ENCODE measurements at places on chromosomes 13 and 19.

GRCh38 chr19:45782820-45783785 is 813 bp upstream of the DMPK start:
- no peak for DNase-seq

DNA sequence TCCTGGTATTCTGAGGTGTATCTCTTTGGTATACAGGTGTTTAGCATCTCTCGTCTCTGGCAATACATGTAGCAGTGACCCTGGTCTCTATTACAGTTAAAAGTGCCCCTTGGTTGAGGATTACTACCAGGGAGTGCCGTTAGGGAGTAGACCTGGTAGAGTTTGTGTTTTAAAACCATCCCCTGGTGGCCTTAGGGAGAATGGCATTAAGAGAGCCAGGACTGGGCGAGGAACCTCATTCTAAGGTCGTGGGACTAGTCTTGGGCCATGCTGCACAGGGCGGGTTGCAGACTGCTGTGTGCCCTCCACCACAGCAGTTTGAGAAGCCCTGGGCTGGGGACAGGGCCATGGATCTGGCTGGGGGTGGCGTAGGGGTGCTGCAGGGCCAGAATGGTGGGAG is 35.0 kb downstream of the B3GLCT start:
- DNase-seq = peak; percentile 27

DNA sequence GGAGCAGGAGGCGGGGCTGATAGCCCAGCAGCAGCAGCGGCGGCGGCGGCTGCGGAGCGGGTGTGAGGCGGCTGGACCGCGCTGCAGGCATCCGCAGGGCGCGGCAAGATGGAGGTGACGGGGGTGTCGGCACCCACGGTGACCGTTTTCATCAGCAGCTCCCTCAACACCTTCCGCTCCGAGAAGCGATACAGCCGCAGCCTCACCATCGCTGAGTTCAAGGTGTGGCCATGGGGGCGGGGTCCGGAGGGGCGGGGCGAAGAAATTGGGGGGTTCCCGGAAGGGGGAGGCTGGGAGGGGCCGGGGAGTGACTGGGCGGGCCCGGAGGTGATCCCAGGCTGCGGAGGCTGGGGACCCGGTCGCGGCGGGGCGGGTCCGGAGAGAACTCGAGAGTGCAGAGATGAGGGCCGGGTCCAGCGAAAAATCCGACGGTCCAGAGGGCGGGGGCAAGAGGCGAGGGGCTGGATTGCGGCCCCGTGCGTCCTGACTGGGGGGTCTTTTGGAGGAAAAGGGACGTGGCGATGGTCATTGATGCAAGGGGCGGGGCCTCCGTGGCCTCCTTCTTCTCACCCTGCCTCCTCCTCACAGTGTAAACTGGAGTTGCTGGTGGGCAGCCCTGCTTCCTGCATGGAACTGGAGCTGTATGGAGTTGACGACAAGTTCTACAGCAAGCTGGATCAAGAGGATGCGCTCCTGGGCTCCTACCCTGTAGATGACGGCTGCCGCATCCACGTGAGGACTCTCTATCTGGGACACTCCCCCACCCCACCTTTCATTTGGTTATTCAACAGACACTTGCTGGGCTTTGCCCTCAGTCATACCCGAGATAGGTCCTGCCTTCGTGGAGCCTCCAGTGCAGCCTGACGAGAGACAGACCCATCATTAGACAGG is at the start of gene TBCB:
Gene TBCB, plus strand, starts transcription at position 16 of the 891 bp plus-strand sequence. Its CDS starts 93 bp downstream, at position 109.
- DNase-seq = no peak

- no peak for DNase-seq
Observed at GRCh38 chr19:33071887-33072286, 7.2 kb upstream of the RHPN2 start.

- no peak for DNase-seq
Observed at GRCh38 chr13:109879338-109879737, 93.0 kb upstream of the IRS2 start.

DNA sequence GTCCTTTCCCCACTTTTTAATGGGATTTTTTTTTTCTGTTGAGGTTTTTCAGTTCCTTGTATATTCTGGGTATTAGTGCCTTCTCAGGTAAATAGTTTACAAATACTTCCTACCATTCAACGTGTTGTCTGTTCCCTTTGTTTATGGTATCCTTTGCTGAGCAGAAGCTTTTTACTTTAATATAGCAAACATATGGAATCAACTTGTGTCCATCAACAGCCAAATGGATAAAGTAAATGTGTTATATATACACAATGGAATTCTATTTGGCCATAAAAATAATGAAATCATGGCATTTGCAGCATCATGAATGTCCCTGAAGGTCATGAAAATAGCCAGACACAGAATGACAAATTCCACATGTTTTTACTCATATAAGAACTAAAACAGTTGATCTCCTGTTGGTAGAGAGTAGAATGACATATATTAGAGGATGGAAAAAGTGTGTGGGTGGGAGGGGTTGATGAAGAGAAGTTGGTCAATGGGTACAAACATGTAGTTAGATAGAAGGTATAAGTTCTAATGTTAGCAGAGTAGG is 500.8 kb downstream of the SLITRK6 start:
- DNase-seq = no peak

- DNase-seq = no peak
Observed at GRCh38 chr19:30222428-30222873, 149.7 kb upstream of the ZNF536 start.

- DNase-seq = no peak
Observed at GRCh38 chr13:29582171-29582570, 13.3 kb downstream of the SLC7A1 start.

GRCh38 chr13:106455190-106455589 is 80.3 kb downstream of the EFNB2 start:
- no peak for DNase-seq
